ENCODE measurements at places on chromosomes 3 and 15.

DNA sequence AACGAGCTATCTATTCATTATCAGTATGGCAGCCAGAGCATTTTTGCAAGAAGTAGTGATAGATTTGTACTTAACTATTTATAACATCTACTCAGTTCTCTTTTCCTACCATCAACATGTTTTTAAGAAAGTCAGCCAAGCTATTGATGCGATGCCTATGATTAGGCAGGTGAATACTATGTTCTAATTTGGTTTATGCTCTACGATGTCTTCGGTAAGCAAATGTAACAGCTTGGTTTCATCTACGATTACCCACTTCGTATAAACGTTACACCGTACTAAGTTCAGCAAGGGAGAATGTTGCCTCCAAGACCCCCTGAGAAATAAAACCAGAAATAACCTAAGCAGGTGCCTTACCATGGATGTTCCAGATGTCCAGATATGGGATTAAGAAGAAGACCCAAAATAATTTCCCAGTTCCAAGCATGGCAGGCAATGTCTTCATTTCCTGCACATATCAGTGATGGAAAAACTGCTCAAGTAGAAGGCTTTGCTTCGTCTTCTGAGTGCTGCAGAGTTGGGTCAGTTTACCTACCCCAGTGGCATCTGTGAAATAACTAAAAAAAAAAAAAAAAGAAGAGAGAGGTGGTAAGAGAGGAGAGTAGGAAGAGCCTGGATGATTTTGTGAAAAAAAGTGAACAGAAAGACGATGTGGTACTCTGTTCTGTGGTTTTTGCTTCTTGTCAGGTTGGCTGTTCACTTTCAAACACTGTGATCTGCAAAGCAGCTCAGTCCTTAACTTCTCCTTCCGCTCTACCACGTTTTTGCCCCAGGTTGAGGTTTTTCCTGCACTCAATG, at the start of gene BTLA:
Gene BTLA, minus strand, starts transcription at position 559 of the 798 bp plus-strand sequence. Its CDS starts 114 bp downstream, at position 445.
- no peak for DNase-seq

DNA sequence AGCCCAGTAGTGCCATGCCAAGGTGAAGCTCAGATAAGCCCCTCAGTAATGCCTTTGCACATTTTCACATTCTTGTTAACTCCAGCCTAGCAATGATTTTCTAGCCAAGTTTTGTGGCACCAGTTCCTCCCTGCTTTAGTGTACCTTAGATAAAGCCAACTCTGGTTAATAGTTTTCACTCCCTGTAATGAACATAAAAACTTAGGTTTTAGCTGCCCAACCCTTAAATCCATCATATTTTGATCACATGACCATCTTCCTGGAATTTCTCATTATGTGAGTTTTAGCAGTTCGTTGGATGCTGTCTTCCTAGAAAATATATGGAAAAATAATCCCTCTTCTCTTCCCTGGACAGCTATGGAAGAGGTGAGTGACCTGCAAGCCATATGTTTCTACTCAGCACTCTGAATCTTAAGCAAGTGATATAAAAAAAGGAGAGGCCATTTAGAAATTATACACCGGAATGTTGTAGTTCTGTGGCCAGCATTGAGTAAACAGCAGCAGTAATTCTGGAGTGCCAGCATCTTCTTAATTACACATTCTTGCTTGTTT, 62.2 kb upstream of the P2RY1 start:
- DNase-seq: no peak

DNA sequence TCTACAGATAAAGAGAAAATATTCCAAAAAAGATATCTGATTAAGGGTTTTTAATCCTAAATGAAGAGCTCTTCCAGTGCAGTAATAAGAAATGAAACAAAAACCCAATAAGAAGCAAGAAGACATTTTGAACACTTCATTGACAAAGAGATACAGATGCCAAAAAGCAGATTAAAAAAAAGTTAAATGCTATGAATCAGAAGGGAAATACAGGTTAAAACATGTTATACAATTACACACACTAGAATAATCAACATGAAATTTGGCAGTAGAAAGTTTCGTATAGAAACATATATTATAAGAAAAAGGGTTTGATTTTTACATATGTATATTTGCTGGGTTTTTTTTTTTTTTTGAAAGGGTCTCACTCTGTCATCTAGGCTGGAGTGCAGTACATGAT, 135.0 kb downstream of the ROBO1 start:
- DNase-seq: no peak

GRCh38 chr3:129481766-129482332, 41.8 kb downstream of the IFT122 start:
- peak; percentile 65 for DNase-seq

- peak; percentile 37 for DNase-seq
Measured at GRCh38 chr3:43770426-43771103, 79.8 kb downstream of the ABHD5 start.

DNA sequence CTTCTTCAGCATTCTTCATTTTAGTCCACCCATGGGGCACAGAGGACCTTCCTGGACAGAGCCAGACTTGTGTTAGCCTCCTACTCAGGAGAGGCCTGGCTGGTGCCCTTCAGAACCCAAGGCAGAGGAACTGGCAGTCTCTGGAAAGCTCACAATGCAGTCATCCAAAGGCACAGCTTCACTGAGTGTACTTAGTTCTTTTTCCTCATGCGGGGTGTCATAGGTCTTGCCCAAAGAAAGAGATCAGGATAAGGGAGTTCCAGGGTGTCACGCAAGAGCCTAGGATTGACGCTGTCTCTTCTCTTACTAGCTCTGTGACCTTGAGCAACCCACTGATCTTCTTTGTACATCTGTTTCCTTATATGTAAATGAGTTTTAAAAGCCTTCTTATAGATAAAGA, 58.7 kb downstream of the CD200 start:
- no peak for DNase-seq

DNA sequence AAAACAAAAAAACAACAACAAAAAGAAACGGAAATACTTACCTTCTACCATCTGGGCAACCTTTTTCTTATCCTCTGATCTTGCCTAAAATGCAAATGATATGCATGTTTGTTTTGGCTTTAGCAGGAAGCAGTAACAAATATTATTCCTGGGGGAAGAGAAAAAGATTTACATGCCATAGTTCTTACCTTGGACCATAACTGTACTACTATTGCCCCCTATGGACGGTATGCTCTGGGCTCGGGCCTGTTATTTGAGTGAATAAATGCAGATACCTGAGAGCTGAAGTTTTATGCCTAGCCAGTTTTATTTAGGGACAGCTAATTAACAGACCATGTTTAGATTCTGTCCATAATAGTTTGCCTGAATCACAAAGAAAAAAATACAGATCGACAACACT, 12.6 kb upstream of the STARD5 start:
- DNase-seq: no peak

DNA sequence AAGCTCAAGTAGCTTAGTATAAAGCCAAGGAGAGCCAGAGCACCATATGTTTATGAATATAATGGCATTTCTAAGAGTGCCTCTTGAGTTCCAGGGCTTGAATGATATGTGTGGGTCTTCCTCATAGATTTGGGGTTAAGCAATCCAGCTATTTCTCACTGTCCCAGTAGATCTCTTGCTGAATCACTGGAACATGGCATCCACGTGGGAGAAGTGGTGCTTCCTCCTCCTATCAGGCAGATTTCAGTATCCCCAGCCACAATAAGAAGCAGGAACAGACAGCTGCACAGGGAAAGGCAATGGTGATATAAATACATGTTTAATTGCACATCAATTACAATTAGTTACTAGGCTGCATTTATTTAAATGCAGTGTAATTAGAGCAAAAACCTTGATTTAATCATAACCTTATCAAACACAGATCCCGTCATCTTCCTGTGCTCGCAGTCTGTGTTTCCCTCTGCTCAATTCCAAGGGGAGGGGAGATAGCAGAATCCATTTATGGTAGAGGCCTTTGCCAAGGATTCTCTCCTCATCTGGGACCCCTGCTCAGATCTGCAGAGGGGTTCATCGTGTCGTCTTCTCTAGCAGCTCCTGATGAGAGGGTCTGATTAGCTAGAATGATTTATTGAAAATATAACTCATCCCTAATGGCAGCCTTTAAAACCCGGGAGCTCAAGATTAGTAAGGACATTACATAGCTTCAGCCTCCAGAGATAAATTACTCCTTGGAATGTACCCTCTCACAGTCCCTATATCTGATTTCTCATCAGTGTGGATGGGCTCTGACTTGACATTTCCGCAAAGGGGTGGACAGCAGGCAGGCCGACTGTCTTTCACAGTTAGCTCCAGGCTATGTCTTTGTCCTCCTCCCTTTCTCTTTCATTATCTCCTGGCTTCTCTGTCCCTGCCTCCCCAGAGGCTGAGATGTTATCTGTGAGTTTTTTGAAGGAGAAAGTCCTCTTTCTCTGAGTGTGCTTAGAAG, 775.9 kb downstream of the AGBL1 start:
- no peak for DNase-seq

DNA sequence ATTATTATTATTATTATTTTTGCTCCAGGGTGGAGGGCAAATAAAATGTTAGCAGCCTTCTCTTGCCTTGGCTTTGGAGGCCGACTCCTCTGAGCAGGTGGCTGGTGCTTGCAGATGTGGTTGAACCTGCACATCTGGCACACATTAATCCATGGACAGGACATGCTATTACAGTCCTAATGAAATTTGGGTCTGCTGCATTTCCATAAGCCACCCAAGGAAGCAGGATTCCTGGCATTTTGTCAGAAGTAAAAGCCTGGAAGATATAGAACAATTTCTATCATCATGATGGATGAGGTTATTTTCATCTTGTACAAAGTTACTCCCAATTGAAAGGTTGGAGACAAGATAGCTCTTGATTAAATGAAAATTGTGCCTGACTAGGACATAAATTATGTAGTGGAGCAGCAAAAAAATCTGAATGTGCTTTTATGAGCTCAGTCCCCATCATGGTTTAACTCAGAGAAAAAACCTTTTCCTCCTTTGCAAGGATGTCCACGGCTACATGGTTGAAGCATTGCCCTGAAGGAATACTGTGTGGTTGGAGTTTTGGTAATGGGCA, 130.9 kb upstream of the RGMA start:
- no peak for DNase-seq

- DNase-seq: no peak
Measured at GRCh38 chr15:51863131-51863530, 33.7 kb downstream of the TMOD3 start.

- no peak for DNase-seq
Measured at GRCh38 chr3:154496978-154497377, 67.0 kb upstream of the GPR149 start.

DNA sequence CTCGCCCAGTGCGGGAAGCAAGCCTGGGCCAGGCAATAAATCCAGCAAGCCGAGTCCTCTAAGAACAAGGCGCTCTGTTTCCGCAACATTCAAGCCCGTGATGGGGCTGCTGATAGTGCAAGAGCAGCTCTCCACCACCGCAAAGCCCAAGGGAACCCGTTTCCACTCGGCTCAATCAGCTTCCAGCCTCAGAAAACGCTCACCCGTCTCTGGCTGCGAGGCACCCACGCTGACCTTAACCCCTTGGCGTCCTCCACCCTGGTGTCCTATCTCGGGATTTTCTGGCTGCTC, 17.8 kb downstream of the SPATA12 start:
- DNase-seq: peak; percentile 58

DNA sequence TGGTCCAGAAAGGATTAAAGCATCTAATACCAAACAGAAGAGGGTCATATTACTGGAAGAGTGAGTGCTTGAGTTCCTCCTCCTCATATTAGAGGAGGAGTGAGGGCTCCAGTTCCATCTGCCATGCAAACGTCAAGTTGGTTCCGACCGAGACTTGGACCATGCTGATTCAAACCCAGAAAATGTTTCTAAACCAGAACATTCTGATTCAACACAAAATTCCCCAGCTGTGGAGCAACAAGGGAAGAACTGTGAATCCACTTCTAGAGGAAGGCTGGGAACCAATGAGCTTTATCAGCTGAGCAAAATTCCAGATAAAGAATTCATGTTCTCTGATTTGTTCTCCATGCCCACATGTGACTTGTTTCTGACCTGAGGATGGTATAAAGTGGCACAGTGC, 135.6 kb upstream of the WNT5A start:
- DNase-seq: no peak

- DNase-seq: no peak
Measured at GRCh38 chr3:155554777-155555451, 190.0 kb downstream of the PLCH1 start.

GRCh38 chr3:115547207-115547606, 76.1 kb upstream of the GAP43 start:
- DNase-seq: no peak

- DNase-seq: no peak
Measured at GRCh38 chr3:176584413-176585176, 612.7 kb downstream of the TBL1XR1 start.

Measured in uterus (tissue), 4 donors.